Inflammatory macrophage (primary cell): ENCODE measurements at places on chromosomes 7 and 10.
A peak's percentile ranks its signal among the peaks of the same experiment; 100 is the strongest.

DNA sequence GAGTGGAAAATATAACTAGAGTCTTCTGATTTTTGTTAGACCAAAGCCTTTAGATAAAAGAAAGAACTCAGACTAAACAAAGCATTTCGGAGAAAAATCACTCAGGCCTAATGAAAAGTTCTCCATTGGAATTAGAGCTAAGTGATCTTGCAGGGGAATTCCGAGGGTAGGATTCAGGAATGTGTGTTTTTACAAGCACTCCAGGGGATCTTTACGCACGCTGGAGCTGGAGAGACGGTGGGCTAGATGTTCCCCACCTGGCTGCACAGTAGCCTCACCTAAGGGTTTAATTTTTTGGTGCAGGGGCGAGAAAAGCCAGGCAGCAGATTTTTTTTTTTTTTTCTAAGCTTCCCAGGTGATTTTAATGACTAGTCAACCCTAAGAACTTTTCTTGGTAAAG is 7.9 kb upstream of the PAPSS2 start:
- DNase-seq: no peak

GRCh38 chr7:129607471-129608120 is 3.9 kb upstream of the NRF1 start:
- no peak for DNase-seq

DNA sequence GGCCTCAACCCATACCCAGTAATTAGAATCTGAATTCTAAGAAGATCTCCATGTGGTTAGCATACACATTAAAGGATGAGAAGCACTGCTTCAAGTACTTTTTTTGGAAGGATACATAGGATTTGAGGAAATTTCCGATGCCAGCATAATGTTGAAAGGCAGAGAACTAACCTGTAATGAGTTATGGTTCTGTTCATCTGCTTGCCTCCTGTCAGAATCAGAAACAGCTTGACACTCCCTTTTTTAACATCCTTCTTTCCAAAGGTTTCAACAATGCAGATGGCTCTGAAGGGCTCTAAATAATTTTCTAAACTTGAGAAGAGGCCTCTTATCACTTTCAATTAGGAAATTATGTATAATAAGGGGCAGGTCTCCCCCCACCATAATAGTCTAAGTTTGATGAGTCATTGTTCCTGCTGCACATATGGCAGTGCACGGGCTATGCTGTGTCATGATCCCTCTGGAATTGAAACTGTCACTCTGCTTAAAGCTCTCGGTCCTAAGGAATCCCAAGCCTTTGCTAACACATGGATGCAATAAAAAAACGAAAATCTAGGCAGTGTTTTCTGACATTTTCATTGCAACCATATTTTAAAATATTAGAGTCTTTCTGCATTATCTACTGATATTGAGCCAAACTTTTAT is 291.2 kb upstream of the FZD1 start:
- DNase-seq: no peak

- no peak for DNase-seq
Measured at GRCh38 chr10:44281089-44281613, 103.7 kb downstream of the CXCL12 start.

DNA sequence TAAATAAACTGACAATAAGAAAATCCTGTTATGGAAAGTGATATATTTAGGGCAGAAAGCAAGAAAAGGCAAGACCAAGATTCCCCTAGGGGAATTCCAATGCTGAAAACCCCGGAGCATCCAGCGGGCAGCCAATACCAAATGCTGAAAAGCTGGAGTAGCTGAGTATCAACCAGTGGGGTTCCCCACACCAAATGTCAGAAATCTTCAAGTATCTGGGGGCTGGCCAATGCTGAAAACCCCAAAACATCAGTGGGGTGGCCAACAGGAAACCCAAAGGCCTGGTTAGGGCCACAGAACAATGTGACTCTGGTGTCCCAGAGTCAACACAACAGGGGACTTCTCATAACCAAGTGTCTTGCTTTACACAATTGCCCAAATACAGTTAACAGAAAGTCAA is 271.8 kb upstream of the CACNA2D1 start:
- no peak for DNase-seq

- no peak for DNase-seq
Measured at GRCh38 chr7:117581424-117581823, 101.6 kb downstream of the CFTR start.

DNA sequence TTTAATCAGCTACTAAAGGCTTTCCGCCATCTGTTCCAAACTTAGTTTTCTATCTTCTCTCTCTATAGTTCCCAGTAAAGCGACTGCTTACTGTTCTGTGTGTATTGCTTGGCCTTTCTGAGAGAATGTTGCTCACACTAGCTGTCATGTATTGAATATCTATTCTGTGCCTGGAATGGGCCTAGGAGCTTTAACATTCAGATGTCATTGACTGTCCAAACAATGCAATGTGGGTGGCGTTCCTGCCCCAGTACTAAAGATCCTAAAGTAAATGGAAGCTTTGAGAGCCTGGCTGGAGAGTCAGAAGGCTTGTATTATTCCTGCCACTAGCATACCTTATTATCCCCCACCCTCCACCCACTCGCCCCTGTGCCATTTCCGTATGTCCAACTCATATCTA is 163.5 kb downstream of the SDHAF3 start:
- no peak for DNase-seq

DNA sequence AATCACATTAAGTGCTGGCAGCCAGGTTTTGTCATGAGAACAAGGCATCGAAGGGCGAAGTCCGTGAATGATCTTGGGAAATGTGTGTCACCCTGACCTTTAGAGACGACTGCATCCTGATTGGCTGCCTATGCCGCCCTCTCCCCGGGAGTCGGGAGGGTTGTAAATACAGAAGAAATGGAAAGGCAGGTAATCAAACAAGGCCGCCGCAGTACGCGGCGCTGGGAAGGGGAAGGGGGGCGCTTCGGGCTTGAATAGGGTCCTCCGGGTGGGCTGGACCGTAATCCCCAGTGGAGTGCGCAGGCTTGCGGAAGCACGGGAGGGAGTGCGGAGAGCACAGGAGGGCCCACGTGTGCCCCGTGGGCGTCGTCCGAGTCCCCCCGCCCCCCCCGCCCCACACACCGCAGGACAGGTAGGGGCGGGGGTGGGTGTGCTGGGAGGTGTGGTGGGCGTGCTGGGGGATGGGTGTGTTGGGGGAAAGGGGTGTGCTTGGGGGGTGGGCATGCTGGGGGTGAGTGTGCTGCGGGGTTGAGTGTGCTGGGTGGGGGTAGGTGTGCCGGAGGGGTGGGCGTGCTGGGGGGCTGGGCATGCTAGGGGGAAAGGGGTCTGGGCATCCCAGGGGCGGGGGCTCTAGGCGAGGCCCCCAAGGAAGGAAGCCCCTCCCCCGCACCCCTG is 169.4 kb downstream of the ARHGAP12 start:
- peak; percentile 65 for DNase-seq

DNA sequence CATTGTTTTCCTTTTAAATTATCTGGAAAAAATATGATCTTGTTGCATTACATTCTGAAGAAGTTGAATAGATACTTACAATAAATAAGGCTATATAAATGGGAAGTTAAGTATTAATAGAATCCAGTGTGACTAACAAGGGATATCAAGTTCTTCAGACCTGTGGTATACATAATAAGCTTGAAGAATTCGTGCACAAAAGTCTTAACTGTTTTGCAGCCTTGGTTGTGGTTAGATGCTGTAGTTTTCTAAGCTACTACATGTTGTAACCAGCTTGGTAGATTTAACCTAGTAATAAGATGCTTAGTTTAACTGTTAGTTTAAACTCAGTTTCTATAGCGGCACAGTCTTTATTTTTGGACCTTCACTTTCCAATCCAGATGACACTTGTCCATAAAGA is 106.2 kb upstream of the GLCCI1 start:
- no peak for DNase-seq

- DNase-seq: no peak
Measured at GRCh38 chr10:43998021-43998809, 349.5 kb upstream of the ZNF32 start.

DNA sequence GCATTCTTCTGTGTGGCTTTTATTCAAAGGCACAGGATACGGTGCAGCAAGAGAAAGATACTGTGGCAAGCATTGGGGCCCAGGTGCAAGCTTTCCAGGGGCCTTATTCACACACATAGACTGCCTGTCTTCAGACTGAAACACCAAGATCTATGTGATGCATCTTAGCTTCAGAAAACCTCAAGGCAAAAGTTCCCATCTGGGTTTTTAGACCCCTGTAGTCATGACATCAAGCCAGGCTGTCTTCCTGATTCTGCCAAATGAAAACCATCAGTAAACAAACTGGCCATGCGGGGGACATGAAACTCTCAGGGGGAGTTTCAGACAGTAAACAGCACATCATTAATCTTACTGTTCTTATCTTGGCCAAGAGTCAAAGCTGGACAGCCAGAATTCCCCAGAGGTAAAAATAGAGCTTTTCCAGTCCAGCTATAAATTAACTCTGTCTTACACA is 9.8 kb downstream of the AGBL3 start:
- DNase-seq: no peak

GRCh38 chr7:135224027-135224426 is 9.6 kb upstream of the STRA8 start:
- no peak for DNase-seq

GRCh38 chr7:114989531-114989930 is 67.6 kb downstream of the MDFIC start:
- no peak for DNase-seq

DNA sequence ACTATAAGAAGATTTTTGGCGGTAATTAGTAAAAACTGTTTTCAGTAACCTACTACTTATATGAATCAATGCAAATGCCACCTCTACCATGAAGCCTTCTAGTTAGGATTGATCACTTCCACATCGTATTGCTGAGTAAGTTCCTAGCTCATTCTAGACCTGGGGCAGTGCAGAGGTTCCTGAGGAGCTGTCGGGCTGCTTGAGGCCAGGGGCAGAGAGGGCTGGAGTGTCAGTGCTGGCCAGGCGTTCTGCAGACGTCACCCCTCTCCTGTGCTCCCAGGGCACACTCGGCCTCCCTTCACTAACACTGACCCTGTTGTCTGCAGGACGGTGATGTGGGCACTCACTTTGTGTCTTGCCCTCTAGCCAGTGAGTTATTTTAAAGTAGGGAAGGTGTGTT is 275.7 kb downstream of the CELF2 start:
- DNase-seq: no peak

GRCh38 chr10:65149878-65150277 is 1628.7 kb downstream of the REEP3 start:
- DNase-seq: no peak

DNA sequence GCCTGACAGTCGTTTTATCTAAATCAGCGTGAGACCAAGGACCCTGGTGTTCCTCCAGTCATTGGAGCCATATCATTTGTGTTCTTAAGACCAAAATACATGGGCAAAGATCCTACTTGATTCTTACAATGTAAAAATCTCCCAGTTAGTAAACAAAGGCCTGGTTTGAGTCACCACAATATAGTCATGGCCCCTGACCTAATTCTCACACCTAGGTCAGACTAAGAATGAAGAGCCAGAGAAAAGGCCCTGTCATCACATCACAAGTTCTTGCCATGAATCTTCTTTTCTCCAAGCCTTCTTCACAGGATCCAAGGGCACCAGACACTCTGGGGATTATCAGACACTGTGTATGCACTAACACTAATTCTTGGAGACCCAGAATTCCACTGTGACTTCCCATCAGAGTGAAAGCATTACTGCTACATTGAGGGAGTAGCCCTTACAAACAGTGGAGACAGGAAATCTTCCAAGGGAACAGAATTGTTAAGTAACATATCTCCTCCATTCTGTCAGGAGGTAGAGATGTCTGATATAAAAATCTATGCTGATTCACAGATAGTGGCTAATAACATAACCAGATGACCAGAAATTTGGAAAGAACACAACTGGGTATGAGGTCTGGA is 7.6 kb upstream of the ERVW-1 start:
- DNase-seq: no peak

DNA sequence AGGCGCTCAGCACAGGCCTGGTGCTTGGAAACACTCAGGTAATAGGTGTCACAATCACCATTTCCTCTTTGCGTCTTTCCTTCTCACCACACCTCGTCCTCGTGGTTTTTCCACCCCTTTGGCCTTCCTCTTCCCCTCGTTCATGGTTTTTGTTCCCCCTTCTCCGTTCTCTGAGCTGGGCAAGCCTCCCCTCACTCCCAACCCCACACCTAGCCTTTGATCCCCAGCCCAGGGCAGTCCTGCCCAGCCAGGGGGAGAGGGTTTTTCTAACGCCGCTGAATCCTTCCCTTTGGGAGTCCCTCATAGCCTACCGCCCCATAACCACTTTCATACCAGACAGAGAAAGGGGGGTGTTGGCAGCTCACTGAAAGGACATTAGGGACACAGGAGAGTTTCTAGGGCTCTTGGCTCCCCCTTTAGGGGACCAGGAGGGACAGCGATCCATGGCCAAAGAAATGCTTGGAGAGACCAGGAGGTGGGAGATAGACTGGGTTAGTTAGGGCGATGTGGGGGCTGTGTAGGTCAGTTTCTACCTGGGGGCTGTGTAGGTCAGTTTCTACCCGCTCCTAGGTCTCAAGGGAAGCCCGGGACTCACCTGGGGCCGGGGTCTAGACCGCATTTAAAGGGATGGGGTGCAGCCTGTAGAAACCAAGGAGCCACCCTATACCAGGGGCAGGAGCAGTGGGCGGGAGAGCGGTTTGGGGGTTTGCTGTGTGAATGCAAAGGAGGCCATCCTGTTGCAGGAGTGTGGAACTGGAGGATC is 1.4 kb downstream of the EPHB4 start:
- no peak for DNase-seq

GRCh38 chr10:79381804-79382221 is 34.5 kb downstream of the PPIF start:
- DNase-seq: no peak

DNA sequence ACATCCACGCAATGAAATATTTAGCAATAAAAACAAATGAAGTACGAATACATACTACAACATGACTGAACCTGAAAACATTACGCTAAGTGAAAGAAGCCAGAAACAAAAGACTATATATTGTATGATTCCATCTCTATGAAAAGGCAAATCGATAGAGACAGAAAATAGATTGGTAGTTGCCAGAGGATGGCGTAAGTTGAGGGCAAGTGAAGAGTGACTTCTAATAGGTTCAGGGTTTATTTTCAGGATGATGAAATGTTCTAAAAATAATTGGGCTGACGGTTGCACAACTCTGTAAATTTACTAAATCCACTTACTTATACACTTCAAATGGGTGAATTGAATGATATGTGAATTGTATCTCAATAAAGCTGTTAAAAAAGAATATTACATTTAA is 39.5 kb upstream of the TECTB start:
- DNase-seq: no peak

GRCh38 chr10:78648256-78648860 is 420.4 kb upstream of the ZMIZ1 start:
- no peak for DNase-seq

DNA sequence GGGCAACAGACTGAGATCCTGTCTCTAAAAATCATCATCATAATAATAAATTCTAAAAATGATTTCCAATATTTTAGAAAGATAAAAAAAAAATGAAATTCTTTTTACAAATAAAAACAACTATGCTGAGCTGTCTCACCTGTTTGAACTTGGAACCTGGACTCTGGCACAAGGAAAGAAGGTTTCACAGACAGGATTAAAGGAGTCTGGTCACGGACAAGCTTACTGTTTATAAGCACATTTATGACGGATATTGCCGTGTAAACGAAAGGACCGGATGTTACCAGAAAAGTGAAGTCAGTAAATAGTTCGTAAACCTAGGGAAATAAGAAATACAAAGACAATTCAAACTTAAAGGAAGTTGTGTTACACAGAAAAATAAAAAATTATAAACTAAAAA is 70.2 kb downstream of the KIAA1549 start:
- DNase-seq: no peak

- no peak for DNase-seq
Measured at GRCh38 chr10:7401782-7402181, 9.1 kb downstream of the SFMBT2 start.

GRCh38 chr7:31873816-31874597 is 187.0 kb downstream of the PPP1R17 start:
- no peak for DNase-seq
